ENCODE measurements at places on chromosomes 12 and 14.
A peak's percentile ranks its signal among the peaks of the same experiment; 100 is the strongest.

- DNase-seq: no peak
Observed at GRCh38 chr12:99154216-99154982, 493.2 kb upstream of the GARIN6 start.

DNA sequence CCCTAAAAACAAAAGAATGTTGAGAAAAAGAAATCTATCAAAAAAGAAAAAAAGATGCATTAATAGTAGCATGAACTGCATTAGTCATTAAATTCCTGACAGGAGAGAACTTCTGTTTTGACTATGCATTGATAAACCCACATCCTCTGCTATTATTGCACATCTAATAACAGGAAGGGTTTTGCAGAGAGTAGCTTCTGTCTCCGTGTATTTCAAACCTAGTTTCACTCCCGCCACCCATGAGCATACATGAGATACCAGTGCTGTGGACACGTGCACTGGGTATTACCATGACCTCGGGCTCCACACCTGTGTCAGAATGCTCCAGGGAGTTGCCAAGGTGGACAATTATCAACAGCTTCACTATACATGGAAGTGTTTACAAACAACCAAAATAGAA, 449.1 kb upstream of the SOX5 start:
- no peak for DNase-seq

- peak; percentile 71 for DNase-seq
Observed at GRCh38 chr12:95943330-95943842, at the start of gene AMDHD1. AMDHD1 (plus strand) TSS chr12:95943331; CDS start chr12:95943399, 68 bp downstream.

DNA sequence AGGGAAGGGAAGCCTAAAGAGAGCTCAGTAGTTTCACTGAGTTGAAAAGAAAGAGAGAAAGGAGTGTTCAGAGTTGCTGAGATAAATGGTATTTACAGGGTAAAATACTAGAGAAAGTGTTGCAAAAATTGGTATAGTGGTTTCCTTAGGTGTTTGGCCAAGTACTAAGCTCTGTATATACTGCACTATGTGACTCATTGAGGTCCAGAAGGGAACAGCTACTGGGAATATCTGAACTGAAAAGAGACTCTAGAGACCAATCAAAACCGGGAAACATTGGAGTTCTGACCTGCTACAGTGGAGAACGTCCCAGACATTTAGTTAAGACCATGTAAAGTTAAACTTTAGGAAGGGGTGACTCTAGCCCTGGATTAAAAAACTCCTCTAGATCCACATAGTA, 42.7 kb upstream of the ALX1 start:
- DNase-seq: no peak

- DNase-seq: no peak
Observed at GRCh38 chr14:101553931-101554330, 7.4 kb upstream of the DIO3 start.

DNA sequence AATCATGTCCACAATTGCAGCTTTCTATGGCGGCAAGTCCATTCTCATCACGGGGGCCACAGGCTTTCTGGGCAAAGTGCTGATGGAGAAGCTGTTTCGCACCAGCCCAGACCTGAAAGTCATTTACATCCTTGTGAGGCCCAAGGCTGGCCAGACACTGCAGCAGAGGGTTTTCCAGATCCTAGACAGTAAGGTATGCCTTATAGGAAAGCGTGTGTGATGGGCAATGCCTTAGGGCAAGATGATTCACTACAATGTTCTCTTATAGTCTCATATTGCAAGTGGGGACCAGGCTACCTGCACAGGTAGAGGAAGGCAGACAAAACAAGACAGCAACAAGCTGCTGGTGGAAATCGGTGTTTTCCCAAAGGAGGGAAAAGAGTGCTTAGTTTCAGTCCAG, 110.5 kb downstream of the ERGIC2 start:
- no peak for DNase-seq

DNA sequence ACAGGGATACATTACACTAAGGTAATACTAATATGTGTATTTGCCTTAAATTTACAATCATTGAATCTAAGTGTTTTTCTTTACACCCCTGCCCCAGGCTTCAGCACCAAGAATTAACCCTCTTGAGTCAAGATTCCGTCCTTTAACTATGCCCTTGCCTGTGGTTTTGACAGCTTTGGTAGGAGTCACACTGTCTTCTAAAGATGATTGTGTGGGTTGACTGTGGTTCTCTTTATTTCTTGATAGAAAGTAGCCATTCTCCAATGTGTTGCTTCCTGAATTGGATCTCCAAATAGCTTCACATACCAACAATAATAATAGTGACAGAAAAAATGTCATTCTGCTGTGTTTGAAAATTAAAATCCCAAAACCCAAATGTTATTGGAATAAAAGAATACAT, 3.6 kb downstream of the CLEC7A start:
- DNase-seq: no peak

GRCh38 chr12:110579535-110580253, 3.4 kb downstream of the PPTC7 start:
- peak; percentile 37 for DNase-seq

- DNase-seq: no peak
Observed at GRCh38 chr12:121279071-121279375, 17.5 kb downstream of the CAMKK2 start.

GRCh38 chr14:26935733-26936132, 337.9 kb upstream of the NOVA1 start:
- DNase-seq: no peak

- no peak for DNase-seq
Observed at GRCh38 chr14:56733396-56733795, 76.9 kb downstream of the OTX2 start.

DNA sequence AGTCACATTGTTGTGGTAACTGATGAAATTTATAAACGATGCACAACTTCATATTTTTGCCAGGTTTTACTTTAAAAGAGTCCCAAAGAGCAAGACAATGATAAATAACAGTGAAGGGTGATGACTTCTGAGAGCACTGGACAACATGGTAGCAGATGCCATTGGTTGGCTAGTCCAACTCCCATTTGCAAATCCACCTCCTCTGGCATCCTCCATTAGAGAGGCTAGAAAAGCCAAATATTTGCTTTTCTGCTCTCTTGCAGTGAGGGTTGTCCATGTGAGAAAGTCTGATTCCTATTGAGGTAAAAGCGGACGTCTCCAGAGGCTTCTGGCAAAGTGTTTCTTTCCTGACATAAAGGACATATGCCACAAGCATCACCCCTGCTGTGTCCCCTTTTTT, 89.6 kb upstream of the BMP4 start:
- no peak for DNase-seq

- no peak for DNase-seq
Observed at GRCh38 chr12:94112121-94112520, 36.3 kb upstream of the PLXNC1 start.

- DNase-seq: no peak
Observed at GRCh38 chr14:53715193-53715721, 241.4 kb downstream of the BMP4 start.

DNA sequence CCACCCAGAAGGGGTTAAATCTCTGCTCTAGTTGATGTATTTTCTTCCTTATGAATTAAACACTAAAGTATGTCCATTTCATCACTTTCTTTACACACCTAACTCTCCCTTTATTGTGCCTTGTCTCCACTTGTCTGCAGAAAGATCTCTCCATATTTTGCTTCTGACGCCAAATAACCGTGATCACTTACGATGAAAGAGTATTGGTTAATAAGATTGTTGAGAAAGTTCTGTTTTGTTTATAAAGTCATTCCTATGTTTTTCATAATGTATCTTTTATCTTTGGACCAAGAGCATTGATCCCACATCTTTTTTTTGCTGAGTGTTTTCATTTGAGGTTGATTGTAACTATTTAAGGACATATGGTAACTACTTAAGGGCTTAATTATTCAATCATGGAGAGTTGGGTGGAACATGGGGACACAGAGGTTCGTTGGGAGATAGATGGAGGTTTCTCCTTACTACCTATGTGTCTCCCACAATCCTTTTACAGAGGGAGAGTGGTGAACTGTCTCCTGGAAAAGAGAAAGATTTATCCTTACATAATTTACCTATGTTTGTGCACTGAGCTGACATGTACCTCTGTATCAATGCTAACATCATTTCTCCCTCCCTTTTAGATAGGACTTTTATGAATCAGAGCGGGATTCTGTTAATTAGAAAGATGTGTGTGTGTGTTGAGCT, 120.7 kb upstream of the SLC38A2 start:
- no peak for DNase-seq

- no peak for DNase-seq
Observed at GRCh38 chr14:88503754-88504406, 50.9 kb downstream of the PTPN21 start.

DNA sequence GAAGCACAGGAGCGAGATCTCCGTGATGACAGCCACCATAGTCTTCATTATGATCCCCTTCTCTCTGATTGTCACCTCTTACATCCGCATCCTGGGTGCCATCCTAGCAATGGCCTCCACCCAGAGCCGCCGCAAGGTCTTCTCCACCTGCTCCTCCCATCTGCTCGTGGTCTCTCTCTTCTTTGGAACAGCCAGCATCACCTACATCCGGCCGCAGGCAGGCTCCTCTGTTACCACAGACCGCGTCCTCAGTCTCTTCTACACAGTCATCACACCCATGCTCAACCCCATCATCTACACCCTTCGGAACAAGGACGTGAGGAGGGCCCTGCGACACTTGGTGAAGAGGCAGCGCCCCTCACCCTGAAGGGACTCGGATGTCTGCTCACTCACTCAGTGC, 775 bp downstream of the OR10P1 start:
- peak; percentile 37 for DNase-seq

DNA sequence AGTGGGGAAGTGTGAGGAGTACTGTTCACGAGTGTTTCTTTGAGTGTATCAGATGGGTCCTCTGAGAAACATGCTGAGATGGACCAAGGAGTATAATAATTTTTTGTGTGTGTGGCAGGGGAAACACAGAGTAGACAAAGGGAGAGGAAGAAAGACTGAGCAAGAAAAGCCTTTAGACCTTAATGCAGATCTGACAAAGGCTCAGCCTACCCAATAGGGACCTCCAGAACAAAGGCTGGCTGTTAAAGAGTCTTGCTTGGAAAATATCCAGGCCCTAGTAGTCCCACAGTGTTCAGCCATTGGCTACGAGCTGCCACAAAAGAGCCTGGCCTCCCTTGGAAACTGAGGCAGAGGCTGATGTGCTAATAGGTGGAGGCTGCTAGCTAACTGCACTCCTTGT, 13.5 kb downstream of the COQ5 start:
- no peak for DNase-seq

GRCh38 chr14:89243741-89244140, 173.3 kb downstream of the FOXN3 start:
- no peak for DNase-seq

- DNase-seq: peak; percentile 50
Observed at GRCh38 chr12:119544765-119545625, 48.6 kb upstream of the TMEM233 start.

- no peak for DNase-seq
Observed at GRCh38 chr12:46005151-46005797, 14.9 kb upstream of the SCAF11 start.

GRCh38 chr12:110028323-110028722, 20.0 kb downstream of the C12orf76 start:
- no peak for DNase-seq

DNA sequence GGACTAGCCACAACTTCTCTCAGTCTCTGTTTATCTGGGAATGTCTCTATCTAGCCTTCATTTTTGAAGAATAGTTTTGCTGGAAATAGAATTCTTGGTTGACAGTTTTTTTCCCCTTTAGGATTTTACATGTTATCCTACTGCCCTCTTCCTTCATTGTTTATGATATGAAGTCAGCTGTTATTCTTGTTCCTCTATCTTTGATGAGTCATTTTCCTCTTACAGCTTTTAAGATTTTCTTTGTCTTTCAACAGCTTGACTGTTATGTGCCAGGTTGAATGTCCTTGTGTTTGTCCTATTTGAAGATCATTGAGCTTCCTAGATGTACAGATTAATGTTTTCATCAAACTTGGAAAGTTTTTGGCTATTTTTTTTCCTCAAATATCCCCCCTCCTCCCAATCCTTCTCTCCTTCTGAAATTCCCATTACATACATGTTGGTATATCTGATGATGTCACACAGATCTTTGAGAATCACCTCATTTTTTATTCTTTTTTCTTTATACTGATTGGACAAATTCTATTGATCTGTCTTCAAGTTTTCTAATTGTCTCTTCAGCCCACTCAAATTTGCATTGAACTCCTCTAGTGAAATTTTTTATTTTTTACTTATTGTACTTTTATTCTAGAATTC, 4.5 kb upstream of the GOLGA5 start:
- no peak for DNase-seq

GRCh38 chr12:2248901-2249381, 196.2 kb downstream of the CACNA1C start:
- DNase-seq: no peak

DNA sequence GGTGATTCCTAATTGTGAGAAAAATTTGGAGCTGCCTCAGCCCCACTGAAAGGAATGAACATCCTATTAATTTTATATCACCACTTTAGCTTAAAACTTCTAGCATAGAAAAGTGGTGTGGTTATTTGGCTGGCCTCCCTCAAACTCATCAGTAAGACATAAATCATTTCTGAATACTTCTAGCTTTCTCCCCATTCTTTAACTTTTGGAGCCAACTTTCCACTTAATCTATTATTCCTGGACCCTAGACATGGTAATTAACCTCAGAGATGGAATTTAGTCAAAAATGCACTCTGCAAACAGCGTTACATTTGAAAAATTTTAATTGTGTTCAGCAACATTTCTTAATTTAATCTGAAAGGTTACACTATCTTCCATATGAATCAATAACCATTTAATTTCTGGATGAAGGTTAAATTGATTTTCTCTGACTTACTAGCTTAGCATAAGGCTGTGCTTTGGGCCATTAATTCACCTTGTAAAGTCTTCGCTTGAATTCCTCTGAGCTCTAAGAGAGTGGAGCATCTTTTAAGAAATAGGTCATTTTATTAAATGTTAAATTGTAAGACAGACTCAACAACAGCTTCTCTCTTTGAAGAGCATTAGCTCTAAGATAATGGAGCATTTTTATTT, 753.6 kb upstream of the STXBP6 start:
- DNase-seq: no peak

DNA sequence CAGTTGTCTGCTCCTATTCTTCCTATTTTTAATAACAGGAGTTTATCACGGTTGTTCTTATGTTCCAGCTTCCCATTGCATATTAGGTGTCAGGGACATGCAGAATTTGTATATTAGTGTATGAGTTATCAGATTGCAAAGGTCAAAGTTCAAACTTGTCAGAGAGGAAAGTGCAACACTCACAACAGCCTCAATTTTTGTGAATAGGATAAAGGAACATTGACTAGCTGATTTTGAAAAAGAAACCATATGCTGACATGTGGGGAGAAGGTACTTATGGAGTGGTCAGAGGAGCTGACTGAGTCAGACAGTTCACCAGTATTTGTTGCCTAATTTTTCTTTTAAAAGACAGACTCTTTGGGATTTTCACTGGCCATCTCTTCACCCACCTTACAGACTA, 222.1 kb downstream of the C12orf50 start:
- no peak for DNase-seq

Data from CD4-positive, alpha-beta T cell treated with Interleukin-6 for 4 hours (primary cell).